ENCODE measurements at places on chromosomes 3 and 15.

GRCh38 chr3:138256022-138256421 lies 68.9 kb downstream of the ARMC8 start:
- no peak for DNase-seq

GRCh38 chr3:111080413-111080812 lies 8.8 kb downstream of the NECTIN3 start:
- no peak for DNase-seq

GRCh38 chr15:91678003-91678402 lies 175.5 kb upstream of the SLCO3A1 start:
- no peak for DNase-seq

DNA sequence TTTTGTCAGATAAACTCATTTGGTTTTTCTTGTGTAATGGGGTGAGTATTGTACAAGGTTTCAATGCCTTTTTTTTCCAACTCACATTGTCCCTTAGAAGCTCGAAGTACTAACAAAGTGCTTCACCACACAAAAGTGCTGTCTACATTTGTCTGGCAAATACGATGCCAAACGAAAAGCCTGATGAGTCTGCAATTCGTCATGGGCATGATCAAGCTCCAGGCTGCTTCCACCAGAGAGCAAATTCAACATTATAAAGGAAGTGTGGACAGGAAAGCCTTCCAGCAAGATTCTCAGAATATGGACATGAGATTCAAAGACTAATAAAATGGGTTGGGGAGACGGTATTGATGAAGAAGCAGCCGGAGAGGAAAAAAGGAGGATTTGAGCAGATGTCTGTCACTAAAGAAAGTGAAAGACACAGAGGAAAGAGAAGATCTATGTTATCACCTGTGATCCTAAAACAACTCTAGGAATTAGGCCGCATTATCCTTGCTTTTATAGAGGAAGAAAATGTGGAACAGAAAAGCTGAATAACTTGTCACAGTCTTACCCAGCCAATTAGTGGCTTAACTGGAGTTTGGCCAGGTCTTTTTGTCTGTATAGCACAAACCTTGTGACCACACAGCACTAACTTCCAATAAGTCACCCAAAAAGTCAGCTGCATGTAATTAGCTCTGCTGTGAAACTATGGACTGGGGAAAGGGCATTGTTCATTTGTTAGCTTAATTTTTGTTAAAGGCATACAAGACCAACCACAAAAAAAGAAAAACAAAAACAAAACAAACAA lies 494.8 kb downstream of the FHIT start:
- DNase-seq: no peak

- no peak for DNase-seq
These were observed 64.7 kb upstream of the ARL6 start for GRCh38 chr3:97699889-97700288.

GRCh38 chr3:3127432-3128010 lies 781 bp downstream of the TRNT1 start:
- no peak for DNase-seq

GRCh38 chr15:49898575-49899283 lies 220.3 kb downstream of the ATP8B4 start:
- no peak for DNase-seq

GRCh38 chr15:93466380-93466779 lies 377.4 kb upstream of the RGMA start:
- DNase-seq: no peak

- no peak for DNase-seq
These were observed 44.8 kb upstream of the TLE3 start for GRCh38 chr15:70142322-70143191.

DNA sequence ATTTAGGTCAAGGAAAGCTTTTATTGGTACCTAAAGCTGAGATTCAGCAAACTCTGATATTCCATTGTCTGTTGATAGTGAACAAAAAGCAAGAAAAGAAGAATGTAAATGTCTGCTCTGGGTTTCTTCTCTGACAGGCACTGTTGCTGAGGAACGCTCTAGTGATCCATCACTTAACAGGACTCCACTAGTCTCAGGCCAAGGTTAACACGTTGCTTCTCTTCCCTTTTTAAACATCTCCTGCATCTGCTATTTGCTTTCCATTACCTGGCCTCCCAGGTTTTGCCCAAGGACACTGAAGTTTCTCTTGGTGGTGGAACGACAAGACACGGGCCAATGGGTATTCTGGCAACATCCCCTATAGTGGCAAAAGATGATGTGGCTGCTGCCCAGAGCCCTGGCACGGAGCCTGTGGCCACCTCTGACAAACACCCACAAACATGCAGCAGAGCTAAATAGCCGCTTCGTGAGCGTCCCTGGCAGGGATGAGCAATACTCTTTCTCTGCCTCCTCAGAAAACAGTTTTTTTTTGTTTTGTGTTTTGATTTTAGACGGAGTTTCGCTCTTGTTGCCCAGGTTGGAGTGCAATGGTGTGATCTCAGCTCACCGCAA lies 97.8 kb upstream of the AKAP13 start:
- no peak for DNase-seq

- DNase-seq: no peak
These were observed 105.3 kb downstream of the CD47 start for GRCh38 chr3:107985496-107985895.

DNA sequence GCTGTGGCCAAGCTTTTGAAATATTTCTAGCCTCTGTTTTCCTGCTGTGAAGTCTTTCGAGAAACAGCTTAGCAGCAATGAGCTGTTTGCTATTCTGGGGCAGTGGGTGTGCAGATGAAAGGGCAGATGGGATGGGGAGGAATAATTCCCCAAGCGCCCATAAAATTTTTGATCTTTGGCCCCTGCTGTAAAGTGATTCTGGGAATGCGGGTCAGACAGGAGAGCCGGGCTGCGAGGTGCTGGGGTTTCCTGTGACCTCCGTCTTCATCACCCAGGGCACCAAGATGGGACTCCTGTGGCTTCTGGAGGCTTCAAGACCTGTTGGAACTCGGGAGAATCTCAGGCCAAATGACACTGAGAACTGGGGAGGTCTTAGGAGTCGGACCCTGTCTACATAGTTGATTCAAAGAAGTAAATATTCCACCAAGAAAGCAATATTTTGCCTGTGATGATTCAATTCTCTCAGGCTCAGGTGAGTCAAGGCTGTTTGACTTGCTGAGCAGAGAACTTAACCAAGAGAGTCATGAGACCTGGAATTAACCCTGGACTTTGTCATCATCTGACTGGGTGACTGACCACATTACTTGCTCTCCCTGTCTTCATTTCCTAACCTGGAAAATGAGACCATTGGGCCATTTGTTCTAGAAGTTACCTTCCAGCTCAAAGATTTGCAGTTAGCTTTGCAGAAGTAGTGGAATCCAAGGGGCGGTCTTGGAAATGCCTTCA lies 86.4 kb downstream of the POLR2M start:
- DNase-seq: no peak

- DNase-seq: no peak
These were observed at the start of gene IL20RB for GRCh38 chr3:136957751-136958288. TSS of gene IL20RB (plus strand) at chr3:136957983. CDS start at chr3:136958114, 131 bp downstream.

GRCh38 chr3:170258105-170258487 lies 35.9 kb downstream of the PRKCI start:
- DNase-seq: no peak

DNA sequence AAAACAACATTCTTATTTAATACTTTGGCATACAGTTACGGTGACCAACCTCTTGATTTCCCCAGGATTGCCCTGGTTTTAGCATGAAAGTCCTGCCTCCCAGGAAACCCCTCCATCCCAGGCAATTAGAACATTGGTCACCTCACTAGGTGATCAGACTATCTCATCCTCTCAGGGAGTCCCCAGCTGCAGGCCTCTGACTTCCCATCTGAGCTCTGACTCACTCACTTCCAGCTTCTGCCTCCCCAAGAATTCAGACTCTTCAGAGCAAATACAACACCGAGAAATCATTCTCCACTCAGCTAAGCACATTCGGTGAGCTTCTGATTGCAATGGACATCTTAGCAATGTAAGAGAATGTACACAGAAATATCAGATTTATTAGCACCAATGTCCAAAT lies 92.4 kb upstream of the HES1 start:
- DNase-seq: no peak

GRCh38 chr3:128081226-128081625 lies 29.0 kb downstream of the SEC61A1 start:
- DNase-seq: no peak

DNA sequence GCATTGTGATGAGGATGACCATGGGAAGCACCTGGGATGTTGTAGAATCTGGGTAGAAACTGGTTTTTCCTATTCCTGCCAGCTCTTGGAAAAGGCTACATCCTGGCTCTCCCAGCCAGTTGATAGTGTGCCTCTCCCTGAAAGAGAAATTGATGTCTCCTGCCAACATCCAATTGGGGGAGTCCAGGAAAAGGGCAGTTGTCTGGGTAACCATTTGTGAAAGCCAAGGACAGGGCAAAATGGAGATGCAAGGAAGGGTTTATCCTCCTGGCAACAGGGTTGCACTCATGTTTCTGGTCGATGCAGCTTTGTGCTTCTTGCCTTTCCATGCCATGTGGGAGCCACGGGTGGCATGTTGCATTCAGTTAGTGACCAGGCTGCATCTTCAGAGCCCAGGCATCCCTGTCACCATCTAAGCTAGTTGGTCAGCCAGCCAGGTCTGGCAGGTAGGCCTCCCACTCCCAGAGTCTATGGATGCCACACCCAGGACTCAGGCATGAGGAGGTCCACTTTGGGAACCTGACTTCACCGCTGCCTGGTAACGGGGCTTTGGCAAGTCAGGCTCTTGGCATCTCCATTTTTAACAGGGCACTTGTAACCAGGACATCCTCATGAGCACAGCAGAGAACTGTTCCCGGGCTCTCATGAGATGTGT lies 153.5 kb downstream of the DNAJB8 start:
- peak; percentile 24 for DNase-seq

DNA sequence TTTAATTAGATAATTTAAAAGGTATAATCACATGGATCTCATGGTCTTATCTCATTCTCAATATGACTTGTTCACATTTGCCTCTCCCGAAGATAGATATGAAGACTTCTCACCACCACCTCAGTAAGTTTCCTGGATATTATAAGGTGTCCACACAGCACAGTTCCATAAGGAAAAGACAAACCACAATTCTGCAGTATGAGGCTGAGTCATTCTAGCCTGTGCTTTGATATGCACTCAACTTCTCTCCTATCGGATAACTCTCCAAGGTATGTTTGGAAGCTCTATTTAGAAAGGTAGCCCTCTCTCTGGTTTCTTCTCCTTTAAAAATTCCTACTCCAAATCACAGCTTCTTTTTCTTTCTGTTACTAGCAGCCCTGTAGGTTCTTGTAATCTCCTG lies 612.8 kb downstream of the ZPLD1 start:
- no peak for DNase-seq

- DNase-seq: no peak
These were observed 1.1 kb downstream of the MTFMT start for GRCh38 chr15:65028338-65028737.

DNA sequence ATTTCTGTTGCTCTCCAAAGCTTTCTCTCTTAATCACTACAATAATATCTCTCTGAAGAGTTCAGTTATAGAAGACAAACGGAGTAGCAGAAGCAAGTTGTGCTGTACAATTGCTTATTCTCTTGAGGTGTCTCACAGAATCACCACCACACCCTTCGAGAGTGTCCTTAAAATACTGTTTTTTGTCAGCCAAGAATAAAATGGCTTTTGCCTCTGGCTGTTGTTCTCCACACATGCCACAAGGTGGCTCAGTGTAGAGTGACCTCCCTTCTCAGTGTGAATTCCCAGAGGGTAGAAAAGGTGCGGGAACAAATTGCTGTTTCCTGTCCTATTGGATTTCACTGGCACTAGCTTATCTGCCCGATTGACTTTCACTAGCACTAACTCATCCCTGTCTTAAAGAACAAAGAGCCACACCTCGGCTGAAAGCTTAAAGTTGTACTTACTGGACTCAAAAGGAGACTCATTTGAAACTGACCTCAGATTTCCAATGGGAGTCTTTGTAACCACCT lies 134.2 kb upstream of the SATB1 start:
- DNase-seq: peak; percentile 45

GRCh38 chr3:113158171-113158570 lies 53.2 kb upstream of the BOC start:
- DNase-seq: no peak

GRCh38 chr3:114698146-114699105 lies 404.6 kb downstream of the TIGIT start:
- DNase-seq: no peak

GRCh38 chr3:123947482-123947881 lies 13.5 kb downstream of the CCDC14 start:
- DNase-seq: no peak

DNA sequence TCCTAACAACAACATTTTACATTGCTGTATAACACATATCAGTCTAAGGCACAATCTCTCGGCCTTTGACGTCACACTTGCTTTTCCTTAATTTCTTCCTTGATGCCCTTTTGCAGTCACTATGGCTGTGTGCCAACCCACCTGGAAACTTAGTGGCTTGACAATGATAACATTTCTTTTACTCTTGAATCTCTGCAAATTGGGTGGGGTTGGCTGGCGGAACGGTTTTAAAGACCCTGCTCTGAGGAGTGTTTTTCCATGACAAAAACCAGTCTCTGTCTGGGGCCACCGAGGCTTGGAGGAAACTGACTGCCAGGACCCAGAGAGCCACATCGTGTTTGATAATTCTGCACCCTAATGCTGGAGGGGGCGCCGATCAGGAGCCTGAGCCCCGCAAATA lies 115.6 kb downstream of the KLF13 start:
- DNase-seq: no peak

DNA sequence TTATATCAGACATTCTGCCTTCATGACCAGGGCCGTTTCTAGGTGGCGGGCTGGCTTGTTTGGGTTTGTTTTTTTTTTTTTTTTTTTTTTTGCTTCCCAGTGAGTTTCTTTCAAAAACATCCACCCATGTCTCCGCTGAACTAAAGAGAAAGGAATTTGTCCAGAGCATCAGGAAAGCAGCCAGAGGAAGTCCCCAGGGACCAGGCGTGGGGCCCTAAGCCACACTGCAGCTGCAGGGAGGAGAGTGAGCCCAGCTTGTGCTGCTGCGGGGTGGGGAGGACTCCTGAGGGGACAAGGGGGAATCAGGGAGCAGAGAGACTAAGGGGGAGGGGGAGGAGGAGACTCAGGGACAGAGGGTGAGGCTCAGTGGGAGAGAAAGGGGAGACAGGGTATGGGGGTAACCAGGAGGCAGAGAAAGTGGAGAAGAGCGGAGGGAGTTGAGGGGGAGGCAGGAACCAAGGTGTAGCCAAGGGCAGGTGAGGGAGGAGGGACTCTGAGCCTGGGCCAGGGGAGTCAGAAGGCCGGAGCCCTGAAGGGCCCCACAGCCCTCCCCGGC lies 49.5 kb downstream of the CYP11A1 start:
- DNase-seq: peak; percentile 79

- no peak for DNase-seq
These were observed 73.8 kb downstream of the BDH1 start for GRCh38 chr3:197482001-197482400.

GRCh38 chr15:88630798-88631463 lies 7.9 kb upstream of the ISG20 start:
- no peak for DNase-seq

DNA sequence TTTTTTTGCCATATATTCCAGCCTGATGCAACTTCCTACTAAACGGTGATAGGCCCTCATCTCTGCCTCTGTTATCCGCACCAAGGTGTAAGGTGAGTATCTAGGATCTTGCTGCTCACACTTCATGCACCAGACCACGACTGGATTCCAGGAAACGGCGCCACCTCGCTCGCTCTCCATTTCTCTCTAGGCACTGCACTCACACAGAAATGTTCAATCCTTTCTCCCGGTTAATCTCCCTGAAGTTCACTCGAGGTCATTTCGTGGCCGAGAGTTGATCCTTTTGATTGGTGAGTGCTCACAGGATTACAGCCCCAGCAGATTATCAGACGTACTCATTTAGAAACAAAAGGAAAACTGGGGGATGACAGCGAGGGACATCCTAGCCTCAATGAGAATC lies 28.1 kb downstream of the MCF2L2 start:
- DNase-seq: no peak

Measured in ureter (tissue), 1 donor.